ENCODE measurements at places on chromosomes 1 and 21. TPM values are rescaled to one million over a fixed set of nuclear protein-coding genes. Genes with fewer than 3 reads are reported as not detected.
A peak's percentile ranks its signal among the peaks of the same experiment; 100 is the strongest.

Gene TEKT2
- polyA plus RNA-seq = not detected

DNA sequence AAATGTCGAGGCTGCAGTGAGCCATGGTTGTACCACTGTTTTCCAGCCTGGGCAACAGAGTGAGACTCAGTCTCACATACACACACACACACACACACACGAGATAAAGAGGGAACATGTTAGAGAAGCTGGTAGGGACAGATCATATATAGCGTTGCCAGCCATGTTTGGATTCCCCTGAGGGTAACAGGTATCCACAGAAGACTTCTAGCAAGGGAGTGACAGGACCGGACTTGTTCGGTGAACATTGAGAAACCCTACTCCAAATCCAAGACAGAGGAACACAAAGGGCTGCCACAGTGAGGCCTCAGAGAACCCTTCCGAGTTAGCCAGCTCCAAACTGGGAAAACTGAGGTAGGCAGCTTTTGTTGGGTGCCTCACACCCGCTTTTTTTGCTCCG is 3.7 kb upstream of the SARS1 start:
- no peak for DNase-seq
- no peak overlapping the region for H3K27ac ChIP-seq
- H3K36me3 ChIP-seq = peaks cover 3% of the 10 kb centered on the region
- H3K27me3 ChIP-seq = no peaks in the 10 kb centered on the region

- peaks cover 5% of the 10 kb centered on the region for H3K4me1 ChIP-seq
- no peaks in the 10 kb centered on the region for H3K27me3 ChIP-seq
- peaks cover 21% of the 10 kb centered on the region for H3K36me3 ChIP-seq
- peak overlapping the region; percentile 61 for H3K27ac ChIP-seq
- no peak overlapping the region for H3K4me3 ChIP-seq
Measured at GRCh38 chr1:9331558-9332346, 39.1 kb downstream of the SPSB1 start.

DNA sequence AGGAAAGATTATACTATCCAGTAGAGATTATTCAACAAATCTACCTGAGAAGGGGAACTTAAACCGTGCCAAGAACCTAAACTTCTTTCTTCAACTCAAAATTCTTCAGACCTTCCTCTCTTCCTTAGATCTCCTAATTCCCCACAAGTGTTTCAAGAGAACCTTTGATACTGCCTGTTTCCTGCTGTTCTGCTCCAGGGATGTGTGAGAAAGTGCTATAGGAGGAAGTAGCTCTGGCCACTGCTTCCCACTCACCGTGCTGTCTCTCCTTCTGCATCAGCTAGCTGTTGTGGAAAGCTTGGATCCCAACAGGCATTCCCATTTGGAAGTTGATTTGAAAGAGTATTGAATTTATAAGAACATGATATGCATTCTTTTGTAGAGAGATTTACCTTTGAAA is 4.5 kb upstream of the NOS1AP start:
- H3K27me3 ChIP-seq = no peaks in the 10 kb centered on the region
- no peak overlapping the region for H3K4me3 ChIP-seq
- H3K36me3 ChIP-seq = no peaks in the 10 kb centered on the region
- no peak overlapping the region for H3K27ac ChIP-seq
- H3K4me1 ChIP-seq = no peaks in the 10 kb centered on the region
- no peak for DNase-seq

Gene OPRD1
- 0.06 TPM for polyA plus RNA-seq

Measured in small intestine (tissue), 16 donors.